ENCODE measurements at places on chromosomes 6 and 20. TPM values are rescaled to one million over a fixed set of nuclear protein-coding genes. Genes with fewer than 3 reads are reported as not detected.

LY86 gene
- total RNA-seq, result 7.0 TPM

SAPCD1 gene
- 2.7 TPM for total RNA-seq

SRSF12 gene
- 2.2 TPM for total RNA-seq

PAK1IP1 gene
- 7.3 TPM for total RNA-seq

TBX18 gene
- 1.4 TPM for total RNA-seq

PXDC1 gene
- total RNA-seq, result 48.4 TPM

POLH gene
- total RNA-seq, result 12.9 TPM

CENPB gene
- total RNA-seq, result 109 TPM

SEL1L2 gene
- total RNA-seq, result 0.52 TPM

MOG gene
- total RNA-seq, result not detected

TAGAP gene
- 8.1 TPM for total RNA-seq

REM1 gene
- 2.3 TPM for total RNA-seq

GATA5 gene
- total RNA-seq, result 8.7 TPM

HLA-DOA gene
- total RNA-seq, result 8.4 TPM

BCAS1 gene
- total RNA-seq, result 13.2 TPM

NANP gene
- total RNA-seq, result 2.8 TPM

SH3BGRL2 gene
- 64.3 TPM for total RNA-seq

OXT gene
- 0.46 TPM for total RNA-seq

CAGE1 gene
- not detected for total RNA-seq

PPP1R11 gene
- 76.9 TPM for total RNA-seq

EBF4 gene
- total RNA-seq, result 12.7 TPM
